Chondrocyte (in vitro differentiated cells): ENCODE measurements at places on chromosomes 12 and 14.

- no peak for DNase-seq
These were observed 472.9 kb downstream of the NOVA1 start for GRCh38 chr14:26124896-26125438.

GRCh38 chr14:31945074-31945613 is 132.0 kb upstream of the ARHGAP5 start:
- DNase-seq: no peak

DNA sequence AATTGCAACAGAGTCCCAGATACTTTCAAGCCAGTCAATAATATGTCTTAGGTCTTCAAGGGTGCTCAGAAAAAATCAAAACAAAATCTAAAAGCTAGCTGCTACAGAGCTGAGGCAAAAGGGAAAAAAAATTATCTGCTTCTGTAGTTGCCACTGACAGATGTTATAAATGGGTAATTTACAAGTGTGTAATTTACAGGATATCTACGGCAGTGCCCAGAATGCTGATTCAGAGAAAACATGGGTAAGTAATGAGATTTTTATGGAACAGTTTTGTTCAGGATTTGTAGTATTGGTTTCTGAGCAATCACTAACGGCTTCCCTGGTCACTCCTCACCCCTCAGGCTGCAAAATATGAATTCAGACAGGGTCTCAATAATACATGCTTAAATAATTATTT is 234.1 kb downstream of the GALC start:
- no peak for DNase-seq

GRCh38 chr14:72519543-72519942 is 374.4 kb downstream of the DPF3 start:
- DNase-seq: no peak

GRCh38 chr12:5522432-5523335 is 90.8 kb downstream of the NTF3 start:
- no peak for DNase-seq

DNA sequence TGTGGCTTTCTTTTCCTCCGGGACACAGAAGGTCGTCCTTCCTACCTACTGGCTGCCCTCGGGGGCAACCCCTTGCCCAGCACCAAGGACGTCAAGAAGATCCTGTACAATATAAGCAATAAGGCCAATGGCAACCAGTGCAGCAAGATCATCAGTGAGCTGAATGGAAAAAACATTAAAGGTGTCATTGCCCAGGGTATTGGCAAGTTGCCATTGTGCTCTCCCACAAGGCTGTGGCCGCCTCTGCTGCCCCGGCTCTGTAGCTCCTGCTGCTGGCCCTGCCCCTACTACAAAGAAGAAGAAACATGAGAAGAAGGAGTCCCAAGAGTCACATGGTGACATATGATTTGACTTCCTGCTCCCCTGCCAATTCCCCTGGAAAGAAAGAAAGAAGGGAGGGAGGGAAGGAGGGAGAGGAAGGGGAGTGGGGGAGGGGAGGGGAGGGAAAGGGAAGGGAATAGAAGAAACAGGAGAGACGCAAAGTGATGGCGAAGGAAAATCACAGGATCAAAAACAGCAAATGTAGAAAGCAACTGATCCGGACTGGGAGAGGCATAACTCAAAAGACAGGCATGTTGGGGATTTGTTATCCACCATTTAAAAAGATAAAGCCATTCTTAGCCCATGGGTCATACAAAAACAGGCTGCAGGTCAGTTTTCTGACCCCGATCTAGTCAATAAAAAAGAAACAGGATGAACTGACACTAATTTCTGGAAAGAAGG is 61.3 kb upstream of the RESF1 start:
- DNase-seq: no peak

DNA sequence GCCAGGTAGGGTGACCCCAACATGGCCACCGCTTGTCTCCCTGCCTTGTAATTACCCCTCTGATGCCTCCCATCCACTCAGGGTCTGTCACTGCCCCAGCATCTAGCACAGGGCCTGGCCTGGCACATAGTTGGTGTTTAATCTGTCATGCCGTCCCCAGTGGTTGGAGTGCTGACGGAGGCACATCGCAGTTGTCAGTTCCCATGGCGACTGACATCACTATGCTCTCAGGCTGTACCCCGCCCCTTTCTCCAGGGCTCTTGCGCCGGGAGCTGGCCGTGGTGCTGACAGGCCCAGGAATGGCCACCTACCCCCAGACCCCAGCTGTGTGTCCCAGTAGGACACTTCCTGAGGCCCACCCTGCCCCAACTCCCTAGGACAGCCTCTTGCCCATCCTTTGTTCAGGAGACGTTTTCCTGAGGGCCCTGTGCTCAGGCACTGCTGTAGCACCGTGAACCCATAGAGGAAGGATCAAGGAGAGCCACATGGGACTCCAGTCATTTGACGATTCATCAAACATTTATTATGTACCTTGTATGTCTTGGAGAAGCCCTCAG is 23.0 kb downstream of the FAM222A start:
- DNase-seq: peak; percentile 86

DNA sequence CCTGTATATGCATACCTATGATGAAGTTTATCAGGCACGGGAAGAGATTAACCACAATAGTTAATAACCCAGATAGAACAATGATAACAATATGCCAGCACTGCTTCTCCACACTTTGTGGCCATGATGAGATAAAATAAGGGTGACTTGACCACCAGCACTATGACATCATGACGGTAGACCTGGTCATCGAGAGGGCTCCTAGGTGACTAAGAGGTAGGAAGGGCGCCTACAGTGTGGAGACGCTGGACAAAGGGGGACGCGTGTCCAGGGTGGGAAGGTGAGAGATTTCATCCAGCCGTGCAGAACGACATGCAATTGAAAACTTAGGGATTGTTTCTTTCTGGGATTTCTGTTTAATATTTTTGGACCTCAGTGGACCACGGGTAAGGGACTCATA is 221.8 kb upstream of the RTL1 start:
- DNase-seq: peak; percentile 24

DNA sequence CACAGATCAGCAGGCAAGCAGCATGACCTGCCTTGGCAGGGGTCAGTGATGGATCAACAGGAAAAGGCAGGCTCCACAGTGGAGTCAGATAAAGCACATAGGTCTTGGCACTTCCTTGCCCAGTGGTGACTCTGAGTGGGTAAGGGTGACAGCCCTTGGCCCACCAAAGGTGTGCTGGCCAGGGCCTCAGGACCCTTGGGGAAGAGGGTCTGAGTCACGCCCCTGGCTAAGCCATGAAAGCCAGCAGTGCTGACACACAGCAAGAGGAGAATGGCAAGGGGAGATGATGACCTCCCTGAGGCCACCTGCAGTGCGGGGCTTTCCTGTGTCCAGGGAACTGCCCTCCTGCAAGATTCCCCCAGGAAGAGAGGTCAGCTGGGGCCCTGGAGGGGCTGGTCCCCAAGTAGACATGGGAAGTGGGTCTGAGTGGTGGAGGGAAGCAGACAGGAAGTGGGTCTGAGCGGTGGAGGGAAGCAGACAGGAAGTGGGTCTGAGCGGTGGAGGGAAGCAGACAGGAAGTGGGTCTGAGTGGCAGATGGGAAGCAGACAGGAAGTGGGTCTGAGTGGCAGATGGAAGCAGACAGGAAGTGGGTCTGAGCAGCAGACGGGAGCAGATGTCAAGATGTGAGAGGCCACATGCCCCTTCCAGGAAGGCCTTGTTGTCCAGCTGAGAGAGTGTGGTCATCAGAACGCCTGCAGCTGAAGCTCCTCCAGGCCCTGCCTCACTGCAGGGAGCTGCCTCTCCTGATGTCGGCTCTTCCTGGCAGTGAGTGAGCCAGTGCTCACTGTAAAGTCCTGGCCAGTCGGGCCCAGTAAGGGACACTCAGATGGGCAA is 34.8 kb downstream of the DIO3 start:
- no peak for DNase-seq

DNA sequence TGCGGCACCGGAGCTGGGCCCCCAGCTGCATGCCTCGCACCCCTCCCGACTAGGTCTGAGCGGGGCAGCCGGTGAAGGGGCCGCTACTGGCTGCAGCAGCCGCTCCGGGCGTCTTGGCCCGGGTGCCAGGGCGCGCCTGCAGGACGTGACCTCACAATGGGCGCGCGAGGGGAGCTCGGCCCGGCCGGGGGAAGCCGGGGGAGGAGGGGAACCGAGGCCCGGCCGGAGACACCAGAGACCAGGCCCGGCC is 353 bp downstream of the BAG5 start:
- DNase-seq: no peak

- no peak for DNase-seq
These were observed 4.9 kb downstream of the RAN start for GRCh38 chr12:130876758-130877157.
